ENCODE measurements at places on chromosomes 2 and 18.

GRCh38 chr18:3478262-3478978 is 28.4 kb downstream of the TGIF1 start:
- DNase-seq: no peak

GRCh38 chr2:11582612-11582861 is 48.7 kb downstream of the GREB1 start:
- no peak for DNase-seq

- DNase-seq: no peak
These were observed 6.9 kb downstream of the DCTN1 start for GRCh38 chr2:74373221-74373676.

GRCh38 chr2:63408530-63408929 is 179.7 kb downstream of the WDPCP start:
- DNase-seq: no peak

DNA sequence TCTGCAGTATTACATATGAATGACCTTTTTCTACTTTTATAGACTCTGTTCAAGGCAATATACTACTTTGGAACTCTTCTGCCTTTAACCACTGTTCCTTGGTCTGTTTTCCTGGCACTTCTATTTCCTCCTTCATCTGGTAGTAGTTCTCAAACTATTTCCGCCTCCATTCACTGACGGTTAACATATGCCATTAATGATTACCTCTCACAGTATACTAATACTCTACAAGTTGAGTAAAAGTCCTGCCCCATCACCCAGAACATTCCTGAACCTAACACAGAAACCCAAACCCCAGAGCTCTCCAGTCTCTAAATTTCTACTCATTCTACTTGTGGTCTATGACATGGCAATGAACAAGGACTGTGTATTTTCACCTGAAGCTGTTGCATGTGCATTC is 4.5 kb downstream of the GFPT1 start:
- no peak for DNase-seq

- no peak for DNase-seq
These were observed 18.5 kb upstream of the SEMA4C start for GRCh38 chr2:96888072-96889011.

GRCh38 chr2:224523626-224524577 is 61.3 kb downstream of the CUL3 start:
- DNase-seq: no peak

DNA sequence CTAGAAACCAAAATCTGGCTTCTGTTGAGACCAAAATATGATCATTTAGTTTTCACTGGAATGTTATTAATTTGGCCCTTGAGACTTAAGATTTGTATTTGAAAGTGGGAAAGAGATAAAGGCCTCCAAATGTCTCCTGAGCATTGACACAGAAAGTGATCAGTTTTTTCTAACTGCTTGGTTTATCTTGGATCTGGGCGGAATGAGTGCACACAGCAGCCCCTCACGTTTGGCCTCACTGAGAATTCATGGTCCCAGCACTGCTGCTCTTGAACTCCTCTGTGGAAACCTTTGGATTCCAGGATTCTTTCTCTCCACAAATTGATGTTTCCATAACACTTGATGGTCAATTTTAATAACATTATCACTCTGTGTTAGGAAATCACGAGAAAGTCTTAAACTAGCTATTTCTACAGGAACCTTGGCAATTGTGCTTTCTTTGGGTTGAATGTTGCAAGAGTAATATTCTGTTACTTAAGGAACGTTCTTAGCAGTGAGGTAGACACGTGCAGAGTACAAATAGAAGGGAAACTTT is 180.3 kb upstream of the BCL2L11 start:
- no peak for DNase-seq

GRCh38 chr2:138502255-138503086 is 901 bp downstream of the SPOPL start:
- DNase-seq: no peak

DNA sequence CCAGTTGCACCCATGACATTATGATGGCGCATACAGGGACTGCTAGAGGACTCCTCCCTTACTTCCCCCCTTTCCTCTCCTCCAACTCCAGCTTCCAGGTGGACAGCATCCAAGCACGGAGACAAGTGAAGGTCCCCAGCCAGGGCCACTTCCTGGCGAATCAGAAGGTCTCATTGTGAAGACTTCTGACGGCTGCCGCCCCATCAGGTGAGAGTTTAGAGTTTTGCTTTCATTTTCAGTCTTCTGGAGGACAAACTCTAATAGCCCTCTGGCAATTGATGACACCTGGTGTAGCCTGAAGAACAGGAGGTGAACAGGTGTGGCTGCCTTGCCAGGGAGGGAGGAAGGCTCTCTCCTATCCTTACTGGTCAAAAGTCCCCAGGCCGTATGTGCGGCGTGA is 77.3 kb upstream of the KCNH7 start:
- DNase-seq: no peak

DNA sequence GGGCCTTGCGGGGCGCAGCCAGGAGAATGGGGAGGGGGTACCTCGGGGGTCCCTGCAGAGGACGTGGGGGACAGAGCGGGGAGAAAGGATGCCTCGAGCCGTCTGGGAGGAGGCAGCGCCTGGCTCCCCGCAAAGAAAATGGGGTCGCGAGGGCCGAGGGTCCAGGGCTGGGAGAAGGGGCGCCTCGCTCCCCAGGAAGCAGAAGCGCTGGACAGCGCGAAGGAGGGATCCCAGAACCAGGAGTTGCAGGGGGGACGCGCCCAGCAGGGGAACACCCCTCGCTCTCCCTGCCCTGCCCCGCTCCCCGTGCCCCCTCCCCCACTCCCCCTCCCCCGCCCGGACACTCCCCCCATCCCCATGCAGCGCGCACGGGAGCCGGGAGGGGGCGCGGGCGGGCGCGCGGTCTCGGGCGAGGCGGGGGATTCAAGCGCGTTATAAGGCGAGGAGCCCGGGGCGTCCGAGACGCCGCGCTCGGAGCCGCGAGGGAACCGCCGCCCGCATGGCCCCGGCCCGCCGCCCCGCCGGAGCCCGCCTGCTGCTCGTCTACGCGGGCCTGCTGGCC is at the start of gene ERFE:
TSS of gene ERFE (plus strand) at position 462 of the 562 bp plus-strand sequence. CDS start at position 500, 38 bp downstream.
- DNase-seq: no peak

- no peak for DNase-seq
These were observed 46.3 kb downstream of the CCDC150 start for GRCh38 chr2:196685792-196686191.

DNA sequence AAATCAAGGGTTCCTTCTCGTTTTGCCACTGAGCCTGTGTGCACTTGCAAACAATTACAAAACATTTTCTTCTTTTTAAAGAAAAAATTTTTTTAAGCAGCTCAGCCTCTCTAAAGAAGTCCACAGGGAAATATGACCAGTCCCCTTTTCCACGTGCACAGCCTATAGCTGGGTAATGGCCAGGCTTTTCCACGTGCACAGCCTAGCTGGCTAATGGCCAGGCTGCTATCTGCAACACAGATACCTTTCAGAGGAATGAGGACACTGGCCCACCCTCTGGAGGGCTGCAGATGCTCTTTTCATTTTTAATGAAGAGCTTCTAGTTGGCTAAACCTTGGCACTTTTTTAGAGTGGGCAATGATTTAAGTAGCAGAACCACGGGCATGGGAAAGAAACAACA is 46.3 kb downstream of the ASB18 start:
- no peak for DNase-seq

DNA sequence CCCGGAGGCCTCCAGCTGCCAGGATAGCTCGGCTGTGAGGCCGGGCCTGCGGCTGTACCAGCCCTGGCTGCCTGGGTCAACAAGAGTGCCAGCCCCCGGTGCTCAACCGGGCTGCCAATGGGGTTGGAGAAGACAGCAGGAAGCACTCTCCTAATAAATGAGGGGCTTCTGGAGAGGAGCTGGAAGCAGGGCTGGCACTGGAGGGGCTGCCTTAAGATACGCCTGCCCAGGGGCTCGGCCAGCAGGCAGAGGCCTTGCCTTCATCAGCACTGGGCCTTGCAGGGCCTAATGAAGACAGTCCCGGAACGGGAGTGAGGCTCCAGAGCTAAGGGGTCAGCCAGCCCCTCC is 73.6 kb downstream of the TEX51 start:
- no peak for DNase-seq

GRCh38 chr2:181957668-181958067 is 28.0 kb upstream of the PPP1R1C start:
- DNase-seq: no peak

GRCh38 chr2:218202266-218202665 is 14.7 kb upstream of the ARPC2 start:
- DNase-seq: no peak

- no peak for DNase-seq
These were observed 164.5 kb downstream of the TDRD15 start for GRCh38 chr2:21288299-21288698.

- DNase-seq: no peak
These were observed 169.8 kb upstream of the ERBB4 start for GRCh38 chr2:212708355-212708754.

- no peak for DNase-seq
These were observed 143.6 kb upstream of the TCF4 start for GRCh38 chr18:55731594-55732042.

GRCh38 chr2:170923799-170924198 is 5.3 kb upstream of the GORASP2 start:
- DNase-seq: no peak

GRCh38 chr2:197327472-197328098 is 17.0 kb upstream of the ANKRD44 start:
- DNase-seq: no peak

- no peak for DNase-seq
These were observed 5.3 kb upstream of the GDF7 start for GRCh38 chr2:20661421-20662307.

- DNase-seq: no peak
These were observed 6.5 kb downstream of the TMEM17 start for GRCh38 chr2:62499430-62500060.

GRCh38 chr18:44543387-44543786 is 137.3 kb upstream of the SETBP1 start:
- no peak for DNase-seq

DNA sequence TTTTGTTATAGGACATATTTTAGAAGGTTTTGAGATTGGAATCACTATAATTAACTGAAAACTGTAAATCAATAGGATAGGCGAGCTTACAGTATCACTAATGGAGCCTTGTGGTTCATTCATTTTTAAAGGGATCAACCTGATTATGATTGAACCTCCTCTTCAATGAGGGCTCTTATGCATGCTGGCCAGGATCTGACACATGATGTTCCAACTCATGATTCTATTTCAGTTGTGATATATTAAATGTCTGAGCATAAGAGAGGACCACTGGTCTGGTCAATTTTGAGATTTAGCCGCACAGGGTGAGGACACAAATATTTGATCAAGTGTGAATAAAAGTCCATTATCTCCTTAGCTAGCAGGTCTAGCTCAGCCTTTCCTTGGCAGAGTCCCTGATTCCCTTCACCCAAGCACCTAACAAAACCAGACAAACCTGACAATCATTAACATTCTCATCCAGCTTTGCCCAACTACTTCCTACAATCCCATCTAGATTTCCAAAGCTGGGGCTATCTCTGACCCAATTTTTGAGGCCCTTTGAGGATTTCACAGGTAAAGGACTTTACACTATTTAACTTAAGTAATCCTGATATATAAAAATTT is 6.9 kb upstream of the MAP4K4 start:
- no peak for DNase-seq

DNA sequence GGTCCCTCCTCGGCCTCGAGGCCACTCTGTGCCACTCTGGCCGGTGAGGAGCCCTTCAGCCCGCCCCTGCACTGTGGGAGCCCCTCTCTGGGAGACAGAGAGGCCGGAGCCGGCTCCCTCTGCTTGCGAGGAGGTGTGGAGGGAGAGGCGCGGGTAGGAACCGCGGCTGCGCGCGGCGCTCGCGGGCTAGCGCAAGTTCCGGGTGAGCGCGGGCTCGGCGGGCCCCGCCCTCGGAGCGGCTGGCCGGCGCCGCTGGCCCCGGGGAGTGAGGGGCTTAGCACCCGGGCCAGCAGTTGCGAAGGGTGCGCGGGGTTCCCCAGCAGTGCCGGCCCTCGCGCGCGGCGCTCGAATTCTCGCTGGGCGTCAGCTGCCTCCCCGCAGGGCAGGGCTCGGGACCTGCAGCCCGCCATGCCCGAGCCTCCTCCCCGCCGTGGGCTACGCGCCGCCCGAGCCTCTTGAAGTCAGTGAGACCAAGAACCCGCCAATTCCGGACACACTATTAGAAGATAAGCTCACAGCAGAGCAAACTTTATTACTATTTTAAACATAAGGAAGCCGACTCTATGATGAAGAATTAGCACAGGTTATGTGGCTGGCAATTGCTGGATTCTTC is 825.8 kb upstream of the FANCL start:
- DNase-seq: no peak

GRCh38 chr2:161407597-161407996 is 8.5 kb upstream of the TBR1 start:
- DNase-seq: no peak

DNA sequence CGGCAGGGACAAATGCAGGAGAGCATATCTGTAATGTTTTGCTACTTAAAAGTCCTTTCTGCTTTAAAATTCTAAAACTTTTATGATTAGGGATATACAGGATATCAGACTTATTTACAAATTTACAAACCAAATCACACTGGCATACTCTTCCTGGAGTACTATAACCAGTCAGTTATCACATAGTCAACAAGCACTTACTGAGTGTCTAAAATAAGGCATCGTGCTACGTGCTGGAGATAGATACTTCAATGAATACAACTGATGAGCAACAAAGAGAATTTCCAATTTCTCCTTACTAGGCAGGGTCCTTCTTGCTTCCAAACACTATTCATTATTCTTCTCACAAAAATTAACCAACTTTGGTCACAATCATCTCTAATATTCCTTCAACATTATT is 113.5 kb downstream of the PLEKHM3 start:
- DNase-seq: no peak

DNA sequence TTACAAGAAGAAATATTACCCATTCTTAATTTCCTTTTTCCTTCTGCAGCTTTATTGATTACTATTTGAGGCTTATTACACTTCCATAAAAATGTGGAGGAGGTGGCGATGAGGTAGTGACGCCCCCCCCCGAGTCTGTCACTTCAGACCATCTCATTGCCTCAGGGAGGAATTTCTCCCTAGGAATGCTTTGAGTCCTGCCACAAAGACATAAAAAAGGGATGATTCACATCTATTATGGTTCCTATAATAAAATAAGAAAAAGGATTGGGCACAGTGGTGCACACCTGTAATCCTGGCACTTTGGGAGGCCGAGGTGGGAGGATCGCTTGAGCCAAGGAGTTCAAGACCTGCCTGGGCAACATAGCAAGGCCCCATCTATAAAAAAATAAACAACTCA is 93.7 kb downstream of the AOX1 start:
- DNase-seq: no peak

GRCh38 chr2:74887445-74887951 is 53.6 kb downstream of the HK2 start:
- no peak for DNase-seq

- no peak for DNase-seq
These were observed 6.0 kb upstream of the NFATC1 start for GRCh38 chr18:79389689-79390088.

DNA sequence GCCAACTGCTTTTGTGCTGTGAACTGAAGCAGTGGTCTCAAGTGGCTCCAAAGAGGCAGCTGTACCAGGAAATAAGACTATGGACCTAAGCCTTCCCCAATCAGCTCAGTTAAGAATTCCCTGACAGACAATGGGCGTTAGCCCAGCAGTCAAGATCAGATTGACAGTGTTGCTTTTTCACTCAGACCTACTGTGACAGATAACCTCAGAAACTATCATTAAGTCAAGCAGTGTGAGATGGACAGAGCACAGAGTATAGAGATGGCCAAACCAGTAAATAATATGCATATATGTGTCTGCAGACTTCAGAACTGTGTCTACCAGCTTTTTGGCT is 215.3 kb downstream of the ZFP36L2 start:
- no peak for DNase-seq

GRCh38 chr2:158686210-158686691 is 108.9 kb upstream of the DAPL1 start:
- no peak for DNase-seq

- DNase-seq: no peak
These were observed 36.5 kb upstream of the CCDC93 start for GRCh38 chr2:118050386-118050785.

All from iPS DF 6.9 (cell line).